Stomach (tissue), 19 donors: ENCODE measurements at places on chromosomes 6 and 20. TPM values are rescaled to one million over a fixed set of nuclear protein-coding genes. Genes with fewer than 3 reads are reported as not detected.

- peaks cover 21% of the 10 kb centered on the region for H3K4me1 ChIP-seq
- peaks cover 22% of the 10 kb centered on the region for H3K27me3 ChIP-seq
- no peak overlapping the region for H3K27ac ChIP-seq
- H3K4me3 ChIP-seq, result no peak overlapping the region
- no peaks in the 10 kb centered on the region for H3K36me3 ChIP-seq
Measured at GRCh38 chr20:61802721-61803311, 262.9 kb downstream of the TAF4 start.

DNA sequence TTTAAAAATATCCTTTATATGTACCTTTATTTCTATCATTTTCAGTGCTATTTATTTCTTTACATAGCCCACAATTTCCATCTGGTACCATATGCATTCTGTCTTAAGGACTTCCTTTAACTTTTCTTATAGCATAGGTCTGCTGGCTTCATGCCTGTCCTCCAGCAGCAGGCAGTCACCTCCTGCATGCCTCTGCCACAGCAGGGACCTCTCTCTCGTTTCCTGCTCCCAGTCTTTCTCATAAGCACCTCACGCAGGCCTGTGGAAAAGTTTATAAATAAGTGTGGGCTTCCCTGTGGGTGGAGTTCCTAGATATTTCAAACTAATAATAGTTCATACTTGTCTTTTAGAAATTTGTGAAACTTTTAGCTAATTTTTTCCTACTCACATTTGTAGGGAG, 133.9 kb downstream of the KCNQ5 start:
- no peak overlapping the region for H3K27ac ChIP-seq
- no peaks in the 10 kb centered on the region for H3K27me3 ChIP-seq
- no peaks in the 10 kb centered on the region for H3K36me3 ChIP-seq
- no peak for DNase-seq
- H3K4me3 ChIP-seq, result no peak overlapping the region
- H3K4me1 ChIP-seq, result no peaks in the 10 kb centered on the region

The ADAM33 gene
- 26.8 TPM for total RNA-seq

The CNKSR3 gene
- total RNA-seq, result 1.2 TPM

- H3K27me3 ChIP-seq, result no peaks in the 10 kb centered on the region
- no peaks in the 10 kb centered on the region for H3K36me3 ChIP-seq
- no peak overlapping the region for H3K4me3 ChIP-seq
- no peaks in the 10 kb centered on the region for H3K4me1 ChIP-seq
- no peak for DNase-seq
Measured at GRCh38 chr20:56222201-56222600, 26.3 kb upstream of the MC3R start.

The NPBWR2 gene
- total RNA-seq, result not detected

DNA sequence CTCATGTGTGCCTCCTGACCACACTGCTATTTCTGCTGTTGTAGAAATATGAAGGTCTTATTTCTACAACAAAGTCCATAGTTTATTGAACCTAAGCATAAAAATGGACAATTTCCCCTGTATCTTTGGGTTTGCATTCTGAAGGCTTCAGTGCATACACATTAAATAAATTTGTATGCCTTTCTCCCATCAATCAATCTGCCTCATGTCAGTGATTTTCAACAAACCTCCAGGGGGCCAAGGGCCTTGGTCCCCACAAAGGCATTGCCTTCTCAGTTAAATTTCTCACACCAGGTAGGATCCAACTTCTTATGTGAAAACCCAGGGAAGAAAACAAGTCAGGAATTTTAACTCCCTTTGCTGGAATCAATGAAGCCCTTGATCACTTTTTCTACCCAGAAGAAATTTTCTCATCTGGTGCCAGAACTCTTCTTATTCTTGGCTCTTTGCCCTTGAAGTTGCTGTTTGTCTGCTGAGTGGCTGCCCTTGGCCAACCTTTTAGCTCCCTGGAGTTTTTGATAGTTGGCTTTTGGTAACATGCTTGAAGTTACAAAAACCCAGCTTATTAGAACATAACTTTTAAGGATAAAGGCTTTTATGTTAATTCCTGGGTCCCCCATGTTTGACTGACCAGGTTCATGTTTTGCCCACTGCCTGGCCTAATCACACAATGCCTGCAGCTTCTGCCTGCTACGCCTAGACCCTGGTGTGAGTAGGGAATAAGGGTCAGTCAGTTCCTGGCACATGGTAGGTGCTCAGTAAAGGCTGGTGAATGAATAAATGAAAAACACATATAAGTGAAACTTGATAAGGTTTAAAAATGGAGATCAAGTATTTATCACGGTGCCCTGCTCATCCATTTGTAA, 37.0 kb downstream of the SHLD1 start:
- H3K4me3 ChIP-seq, result no peak overlapping the region
- H3K4me1 ChIP-seq, result peaks cover 31% of the 10 kb centered on the region
- no peaks in the 10 kb centered on the region for H3K27me3 ChIP-seq
- peak; percentile 62 for DNase-seq
